Pulmonary artery endothelial cell (primary cell): ENCODE measurements at places on chromosomes 3 and 15. TPM values are rescaled to one million over a fixed set of nuclear protein-coding genes. Genes with fewer than 3 reads are reported as not detected.

The AMT gene
- 0.33 and 0.53 TPM in 2 replicates for total RNA-seq

The ATP8B4 gene
- total RNA-seq, result not detected in 2 replicates

The XYLB gene
- total RNA-seq, result 3.7 and 3.9 TPM in 2 replicates

The SOX2 gene
- not detected in 2 replicates for total RNA-seq

The CSPG4 gene
- total RNA-seq, result under 0.01 and 0.04 TPM in 2 replicates

The TCF12 gene
- 62.6 and 85.4 TPM in 2 replicates for total RNA-seq

The NPAP1 gene
- total RNA-seq, result not detected in 2 replicates
